ENCODE measurements at places on chromosomes 7 and 10. TPM values are rescaled to one million over a fixed set of nuclear protein-coding genes. Genes with fewer than 3 reads are reported as not detected.

DRGX gene
- total RNA-seq = not detected

HKDC1 gene
- total RNA-seq = not detected

METTL27 gene
- total RNA-seq = 1.0 TPM

REEP3 gene
- total RNA-seq = 61.2 TPM

PTF1A gene
- not detected for total RNA-seq

LBX1 gene
- total RNA-seq = not detected

OR9A2 gene
- total RNA-seq = not detected

ANKRD1 gene
- 1,189 TPM for total RNA-seq

APBB1IP gene
- total RNA-seq = not detected

LIPF gene
- total RNA-seq = not detected

SMKR1 gene
- total RNA-seq = 0.63 TPM

PNLIPRP2 gene
- total RNA-seq = not detected

PRR15 gene
- 3.2 TPM for total RNA-seq

ANXA8L1 gene
- 0.04 TPM for total RNA-seq

C7orf33 gene
- total RNA-seq = not detected

RBP3 gene
- not detected for total RNA-seq

PSD gene
- total RNA-seq = 0.07 TPM

ELFN1 gene
- total RNA-seq = 1.2 TPM

SKIDA1 gene
- 0.46 TPM for total RNA-seq

TMEM26 gene
- 0.14 TPM for total RNA-seq

CDH23 gene
- under 0.01 TPM for total RNA-seq

ZNF92 gene
- 8.1 TPM for total RNA-seq

AGAP4 gene
- 3.1 TPM for total RNA-seq

FGL2 gene
- total RNA-seq = 0.26 TPM

TMEM130 gene
- not detected for total RNA-seq

ALOX5 gene
- total RNA-seq = 0.40 TPM

SUN1 gene
- total RNA-seq = 178 TPM

GPR85 gene
- total RNA-seq = 0.92 TPM

CLCN1 gene
- total RNA-seq = not detected

SSC4D gene
- total RNA-seq = 0.46 TPM

PRSS1 gene
- total RNA-seq = not detected

NPY gene
- not detected for total RNA-seq

AHR gene
- 73.2 TPM for total RNA-seq

SCIN gene
- 0.18 TPM for total RNA-seq

FAM180A gene
- total RNA-seq = not detected

SFTPD gene
- total RNA-seq = not detected

GARIN1A gene
- 0.13 TPM for total RNA-seq

TRPV5 gene
- total RNA-seq = not detected

ZNF655 gene
- 20.9 TPM for total RNA-seq

ITGB8 gene
- 5.1 TPM for total RNA-seq

ASB4 gene
- not detected for total RNA-seq
